ENCODE measurements at places on chromosomes 4 and X.

DNA sequence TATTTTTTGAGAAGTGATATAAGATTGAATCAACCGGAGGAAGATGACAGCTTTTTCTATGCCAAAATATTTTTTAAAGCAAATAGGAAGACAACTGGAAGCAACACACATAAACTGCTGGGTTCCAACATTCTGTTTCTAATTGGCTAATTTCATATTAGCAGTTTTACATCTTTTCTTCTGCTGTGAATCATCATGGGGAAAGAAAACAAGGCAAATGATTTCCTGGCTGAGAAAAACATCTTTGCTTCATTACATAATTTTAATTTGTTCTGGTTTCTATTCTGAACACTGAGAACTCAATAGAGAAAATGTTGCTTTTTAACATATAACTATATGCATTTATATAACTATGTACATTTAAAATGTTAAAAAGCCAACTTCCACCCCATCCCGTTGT is 2518.5 kb downstream of the ARAP2 start:
- DNase-seq: no peak

DNA sequence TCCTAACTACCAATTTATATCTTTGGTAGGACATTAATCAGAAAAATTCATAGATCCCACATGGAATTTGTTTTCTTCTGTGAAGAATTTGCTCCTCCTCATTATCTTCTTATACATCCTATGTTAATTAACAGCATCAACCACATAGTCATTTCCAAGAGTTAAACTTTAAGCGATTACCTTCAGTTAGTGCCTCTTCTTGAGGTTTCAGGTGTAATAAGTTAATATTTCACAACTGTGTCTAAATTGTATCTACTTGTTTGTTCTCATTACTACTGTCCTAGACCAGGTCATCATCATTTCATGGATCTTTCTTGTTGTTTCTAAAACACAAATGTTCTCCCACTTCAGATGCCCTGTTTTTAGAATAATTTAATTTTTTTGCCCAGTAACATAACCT is 457.9 kb downstream of the FAT4 start:
- no peak for DNase-seq

DNA sequence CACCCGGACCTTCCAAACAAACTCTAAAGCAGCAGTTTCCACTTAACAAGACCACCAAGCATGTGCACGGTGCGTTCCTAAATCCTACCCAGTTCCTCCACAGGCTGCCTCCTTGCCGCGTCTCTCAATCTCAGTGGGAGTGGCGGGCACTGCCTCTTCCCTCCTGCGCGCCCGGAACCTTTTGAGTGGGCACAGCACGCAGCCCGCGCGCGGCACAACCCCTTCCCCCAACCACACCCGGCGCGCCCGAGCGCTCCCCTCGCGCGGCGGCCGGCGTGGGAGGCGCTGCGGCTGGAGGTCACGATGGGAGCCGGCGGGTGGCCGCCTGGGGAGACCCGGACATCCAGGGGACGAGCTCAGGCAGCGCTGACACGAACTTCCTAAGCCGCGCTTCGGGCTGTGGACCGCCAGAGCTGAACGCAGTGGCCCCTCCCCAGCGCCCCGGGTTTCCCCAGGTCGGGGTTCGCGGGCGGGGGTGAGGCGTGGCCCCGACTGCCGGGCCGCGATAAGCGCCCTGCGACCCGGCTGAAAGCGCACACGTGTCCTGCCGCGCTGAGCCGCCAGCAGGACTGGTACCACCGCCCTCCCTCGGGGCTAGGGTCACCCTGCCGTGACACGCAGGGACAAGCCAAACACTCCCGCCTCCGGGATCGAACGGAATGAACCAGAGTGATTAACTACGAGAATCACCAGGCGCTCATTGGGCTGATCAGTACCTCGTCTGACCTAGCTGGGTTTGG is at the start of gene ABCG2:
TSS of gene ABCG2 (minus strand) at position 151 of the 740 bp plus-strand sequence. CDS start 18,644 bp downstream, outside the sequence.
- peak; percentile 63 for DNase-seq

GRCh38 chrX:41118156-41118555 is 32.9 kb downstream of the USP9X start:
- DNase-seq: peak; percentile 29

DNA sequence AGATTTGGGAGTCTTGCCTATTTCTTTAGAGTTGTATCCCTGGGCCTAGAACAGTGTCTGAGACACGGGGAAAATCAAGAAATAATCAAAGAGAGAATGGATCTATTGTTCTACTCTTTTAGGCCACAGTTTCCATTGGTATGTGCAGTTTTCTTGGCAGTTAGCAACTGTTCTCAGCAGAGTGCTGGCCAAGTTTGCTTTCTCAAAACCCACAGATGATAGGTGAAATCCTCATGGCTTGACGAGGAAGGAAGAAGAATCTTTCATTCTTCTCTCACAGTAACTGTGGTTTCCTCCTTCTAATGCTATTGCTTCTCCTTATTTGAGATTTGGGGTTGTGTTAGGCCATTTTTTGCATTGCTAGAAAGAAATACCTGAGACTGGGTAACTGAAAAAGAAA is 42.2 kb downstream of the AGA start:
- DNase-seq: no peak

GRCh38 chr4:173410079-173410478 is 11.2 kb upstream of the SCRG1 start:
- DNase-seq: no peak

- no peak for DNase-seq
Observed at GRCh38 chr4:41749631-41750039, 1.1 kb upstream of the PHOX2B start.

DNA sequence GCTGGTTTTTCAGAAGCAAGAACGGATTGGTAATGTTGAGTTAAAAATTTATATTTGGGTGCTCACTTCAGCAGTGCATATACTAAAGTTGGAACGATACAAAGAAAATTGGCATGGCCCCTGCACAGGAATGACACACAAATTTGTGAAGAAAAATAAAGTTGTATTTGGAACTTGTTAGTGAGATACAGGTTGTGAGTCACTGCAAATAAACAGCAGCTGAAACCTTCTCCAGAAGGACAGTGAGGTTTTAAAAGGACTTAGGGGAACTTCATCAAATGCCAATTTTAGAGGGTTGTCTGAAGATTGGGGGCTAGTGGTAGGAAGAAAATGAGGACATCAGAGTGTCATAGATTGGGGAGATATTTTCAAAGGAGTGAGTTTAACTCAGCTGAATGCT is 79.7 kb upstream of the ELOVL6 start:
- no peak for DNase-seq
